ENCODE measurements at places on chromosomes 11 and 22.
A peak's percentile ranks its signal among the peaks of the same experiment; 100 is the strongest.

DNA sequence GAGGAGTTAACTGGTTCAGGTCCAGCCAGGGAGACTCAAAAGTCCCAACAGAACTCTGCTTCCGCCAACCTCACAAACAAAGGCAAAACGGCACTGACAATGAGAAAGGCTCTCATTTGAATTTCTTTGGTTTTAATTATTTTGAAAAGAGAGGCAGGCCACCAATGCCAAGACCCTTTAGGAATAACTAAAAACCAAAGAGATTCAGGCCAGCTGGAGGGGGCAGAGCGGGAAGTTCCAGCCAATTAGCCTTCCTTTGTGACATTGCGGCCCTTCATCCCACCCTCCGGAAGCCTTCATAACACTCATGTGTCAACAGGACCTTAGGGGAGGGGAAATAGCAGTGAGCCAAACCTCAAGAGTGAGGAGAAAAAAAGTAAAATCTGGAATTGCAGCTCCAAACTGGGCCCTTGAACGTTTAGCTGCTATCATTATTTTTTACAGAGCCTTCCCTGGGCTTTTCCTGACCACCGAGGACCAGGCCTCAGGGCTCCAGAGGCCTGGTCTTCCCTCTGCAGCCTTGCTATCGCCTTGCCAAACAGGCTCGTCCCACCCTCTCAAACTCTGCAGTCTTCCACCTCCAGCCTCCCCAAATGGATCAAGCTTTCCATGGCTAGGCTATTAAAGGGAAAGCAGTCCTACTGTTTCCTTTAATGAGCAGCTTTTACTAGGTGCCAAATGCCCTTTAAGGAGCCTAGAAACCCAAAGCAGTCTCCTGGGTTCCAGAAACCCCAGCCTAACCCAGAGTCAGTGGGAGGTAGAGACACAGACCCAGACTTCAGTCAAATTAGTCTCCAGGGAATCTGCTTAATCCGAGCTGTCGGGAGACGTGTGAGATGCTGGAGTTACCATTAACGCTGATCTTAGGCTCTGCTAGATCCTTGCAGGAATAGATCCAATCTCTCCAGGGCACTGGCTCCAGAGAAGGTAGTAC is 114.2 kb downstream of the CCDC34 start:
- no peak for DNase-seq

- DNase-seq, result no peak
These were observed 57.2 kb upstream of the PRDM11 start for GRCh38 chr11:45089251-45089650.

DNA sequence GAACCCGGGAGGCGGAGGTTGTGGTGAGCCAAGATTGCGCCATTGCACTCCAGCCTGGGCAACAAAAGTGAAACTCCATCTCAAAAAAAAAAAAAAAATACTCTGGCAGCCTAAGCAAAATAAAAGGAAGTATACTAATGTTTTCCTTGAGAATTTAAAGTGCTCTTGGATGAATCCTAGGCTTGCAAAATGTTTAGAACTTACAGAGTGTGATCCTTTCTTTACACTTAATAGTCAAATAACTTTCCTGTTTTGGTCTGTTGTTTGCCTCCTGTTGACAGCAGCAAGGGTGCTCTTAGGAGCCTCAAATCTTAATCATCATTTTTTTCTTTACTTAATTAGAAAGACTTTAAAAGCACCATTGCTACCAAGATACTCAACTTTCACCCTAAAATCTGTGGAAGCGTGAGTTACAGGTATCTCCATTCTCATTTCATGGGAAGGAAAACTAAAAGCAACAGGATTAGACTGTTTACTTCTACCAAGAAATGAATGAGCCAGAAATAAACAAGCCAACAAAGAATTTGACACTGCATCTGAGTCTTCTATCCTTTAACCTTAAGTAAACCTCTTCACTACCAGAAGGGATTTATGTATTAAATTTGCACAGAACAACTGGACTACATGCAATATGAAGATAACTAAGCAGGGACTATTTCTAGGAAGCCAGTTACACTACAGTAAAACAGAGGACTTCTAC is 38.7 kb upstream of the CRTAM start:
- no peak for DNase-seq

DNA sequence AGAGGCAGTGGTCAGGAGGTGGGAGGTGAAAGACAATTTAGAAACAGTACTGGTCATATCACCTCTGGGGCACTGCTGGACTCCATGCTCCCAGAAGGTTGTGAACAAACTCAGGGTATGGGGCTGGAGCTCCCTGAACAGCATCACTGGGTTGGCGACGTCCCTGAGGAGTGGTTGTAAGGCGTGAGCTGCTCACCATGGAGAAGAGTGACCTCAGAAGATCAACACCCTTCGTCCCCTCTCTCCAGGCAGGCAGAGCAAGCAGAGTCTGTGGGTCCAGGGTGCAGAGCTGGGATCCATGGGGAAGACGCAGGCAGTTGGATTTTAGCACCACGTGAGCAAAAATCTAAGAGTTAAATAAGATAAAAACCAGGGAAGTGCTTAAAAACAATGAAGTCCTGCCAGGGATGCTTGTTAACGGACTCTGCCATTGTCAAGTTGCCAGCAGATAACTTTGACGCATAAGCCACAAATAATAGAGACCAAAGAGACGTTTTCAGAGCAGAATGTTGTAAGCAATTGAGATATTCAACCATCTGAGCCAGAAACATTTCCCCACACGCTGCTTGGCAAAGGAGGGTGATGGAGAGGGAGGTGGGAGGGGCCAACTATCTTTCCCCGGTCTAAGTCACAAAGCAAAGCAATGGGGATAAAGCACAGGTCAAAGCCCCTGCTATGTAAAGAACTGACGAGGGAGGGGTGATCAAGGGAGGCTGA is 13.6 kb downstream of the PNPLA5 start:
- no peak for DNase-seq

- no peak for DNase-seq
These were observed 9.2 kb downstream of the RHBDD3 start for GRCh38 chr22:29258407-29259252.

GRCh38 chr22:44628835-44629234 is 73.2 kb upstream of the PRR5 start:
- no peak for DNase-seq

GRCh38 chr11:106496677-106497076 is 419.2 kb downstream of the AASDHPPT start:
- DNase-seq, result no peak

GRCh38 chr11:6194065-6194581 is 4.9 kb upstream of the OR52W1 start:
- DNase-seq, result no peak

GRCh38 chr11:44651535-44652155 is 75.1 kb upstream of the TSPAN18 start:
- DNase-seq, result no peak

- DNase-seq, result no peak
These were observed 155.7 kb downstream of the TBC1D22A start for GRCh38 chr22:46918197-46918596.

DNA sequence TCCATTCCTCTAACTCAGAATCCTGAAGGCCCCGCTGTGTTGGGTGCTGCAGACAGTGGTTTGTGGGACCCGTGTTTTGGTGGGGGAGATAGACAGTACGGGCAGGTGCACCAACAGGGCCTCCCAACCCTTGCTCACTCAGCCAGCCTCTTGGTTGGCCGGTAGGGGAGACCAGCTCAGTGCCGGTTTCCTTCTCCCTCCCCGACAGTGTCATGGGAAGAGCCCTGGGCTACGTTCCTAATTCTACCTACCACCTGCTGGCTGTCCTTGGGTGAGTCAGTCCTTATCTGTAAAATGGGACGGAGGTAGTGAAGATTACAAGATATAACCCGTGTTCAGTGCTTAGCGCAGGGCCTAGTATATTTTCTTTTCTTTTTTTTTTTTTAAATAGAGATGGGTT is 5.9 kb downstream of the TMEM134 start:
- no peak for DNase-seq

DNA sequence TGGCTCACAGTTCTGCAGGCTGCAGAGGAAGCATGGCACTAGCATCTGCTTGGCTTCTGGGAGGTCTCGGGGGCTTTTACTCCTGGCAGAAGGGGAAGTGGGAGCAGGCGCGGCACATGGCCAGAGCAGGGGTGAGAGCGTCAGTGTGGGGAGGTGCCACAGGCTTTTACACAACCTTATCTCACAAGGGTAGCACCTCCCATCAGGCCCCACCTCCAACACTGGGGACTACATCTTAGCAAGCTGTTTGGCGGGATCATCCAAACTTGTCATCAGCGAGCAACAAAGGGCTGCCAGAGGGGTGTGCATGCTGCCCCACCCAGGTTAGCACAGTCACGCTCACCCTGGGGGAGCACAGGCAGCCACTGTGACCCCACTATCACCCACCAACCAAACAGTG is 18.9 kb upstream of the YPEL1 start:
- DNase-seq, result peak; percentile 67

DNA sequence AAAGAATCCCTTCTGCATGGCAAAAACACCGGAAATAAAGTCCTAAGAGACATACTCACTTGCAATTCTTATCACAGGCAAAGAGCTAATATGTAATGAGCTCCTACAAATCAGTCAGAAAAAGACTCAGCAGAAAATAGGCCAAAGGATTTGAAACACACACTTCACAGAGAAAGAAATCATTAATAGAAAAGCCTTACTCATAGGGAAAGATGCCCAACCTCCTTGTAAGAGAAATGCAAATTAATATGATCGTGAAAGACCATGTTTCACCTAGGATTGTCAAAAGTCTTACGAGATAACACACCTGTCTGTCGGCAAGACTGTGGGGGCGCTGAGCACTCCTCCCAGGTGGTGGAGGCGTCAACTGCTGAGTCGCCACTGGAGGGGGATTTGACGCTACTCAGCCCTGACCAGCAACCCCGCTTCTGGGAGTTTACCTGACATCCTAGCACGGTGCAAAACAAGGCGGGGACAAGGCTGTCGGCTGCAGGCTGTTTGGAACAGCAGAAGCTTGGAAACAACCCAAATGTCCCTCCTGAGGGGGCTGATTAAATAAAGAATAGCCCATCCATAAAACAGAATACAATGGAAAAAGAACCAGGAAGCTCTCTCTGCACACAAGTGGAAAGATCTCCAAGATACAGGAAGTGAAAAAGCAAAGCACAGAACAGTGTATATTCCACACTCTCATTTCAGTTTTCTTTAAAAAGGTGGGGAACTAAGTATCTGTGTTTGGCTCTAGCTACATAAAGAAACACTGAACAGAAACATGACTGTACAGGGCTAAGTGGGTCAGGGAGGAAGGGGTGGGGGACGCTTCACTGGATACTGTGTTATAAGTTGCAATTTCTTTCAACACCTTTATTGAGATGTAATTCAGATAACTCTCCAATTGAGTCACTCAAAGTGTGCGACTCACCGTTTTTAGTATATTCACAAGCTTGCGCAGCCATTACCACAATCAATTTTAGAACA is 11.5 kb downstream of the CSNK1E start:
- no peak for DNase-seq

DNA sequence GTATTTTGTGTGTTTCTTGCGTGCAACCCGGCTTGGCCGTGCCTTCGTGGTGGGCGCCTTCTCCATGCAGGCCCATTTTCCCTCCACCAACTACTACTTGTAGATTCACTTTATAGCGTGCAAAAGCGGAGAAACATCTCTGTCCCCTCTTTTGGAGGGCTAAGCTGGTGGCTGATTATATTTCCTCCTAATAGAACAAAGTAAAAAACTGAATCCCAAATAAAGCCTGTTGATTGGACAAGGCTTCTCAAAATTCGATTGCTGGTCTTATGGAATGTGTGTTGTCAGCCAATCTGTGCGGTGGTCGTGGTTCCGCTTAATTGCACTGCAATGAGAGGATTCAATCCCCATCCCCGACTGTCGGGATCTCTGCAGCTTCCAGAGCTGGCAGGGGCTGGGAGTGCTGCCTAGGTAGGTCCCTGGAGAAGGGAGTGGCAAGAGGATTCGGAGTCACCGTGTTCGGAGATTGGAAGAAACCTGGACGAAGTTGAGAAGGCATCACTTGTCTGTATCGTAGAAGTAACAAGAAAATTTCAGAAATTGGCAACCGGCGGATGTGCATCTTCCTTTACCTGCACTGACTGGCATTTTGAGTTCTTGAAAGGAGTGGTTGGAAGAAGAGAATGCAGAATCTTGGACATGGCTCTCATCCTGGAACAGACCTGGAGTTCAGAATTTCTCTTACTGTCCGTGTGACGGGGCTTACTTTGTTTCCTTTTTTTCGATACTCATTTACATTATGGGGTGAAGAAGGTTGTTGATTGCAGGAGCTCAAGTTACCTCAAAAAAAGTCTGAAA is 1.1 kb downstream of the HMGXB4 start:
- DNase-seq, result peak; percentile 11

GRCh38 chr11:30107899-30108298 is 91.1 kb upstream of the KCNA4 start:
- DNase-seq, result no peak

GRCh38 chr11:15212876-15213275 is 98.2 kb downstream of the INSC start:
- no peak for DNase-seq
